ENCODE measurements at places on chromosomes 2 and 18. TPM values are rescaled to one million over a fixed set of nuclear protein-coding genes. Genes with fewer than 3 reads are reported as not detected.

DNA sequence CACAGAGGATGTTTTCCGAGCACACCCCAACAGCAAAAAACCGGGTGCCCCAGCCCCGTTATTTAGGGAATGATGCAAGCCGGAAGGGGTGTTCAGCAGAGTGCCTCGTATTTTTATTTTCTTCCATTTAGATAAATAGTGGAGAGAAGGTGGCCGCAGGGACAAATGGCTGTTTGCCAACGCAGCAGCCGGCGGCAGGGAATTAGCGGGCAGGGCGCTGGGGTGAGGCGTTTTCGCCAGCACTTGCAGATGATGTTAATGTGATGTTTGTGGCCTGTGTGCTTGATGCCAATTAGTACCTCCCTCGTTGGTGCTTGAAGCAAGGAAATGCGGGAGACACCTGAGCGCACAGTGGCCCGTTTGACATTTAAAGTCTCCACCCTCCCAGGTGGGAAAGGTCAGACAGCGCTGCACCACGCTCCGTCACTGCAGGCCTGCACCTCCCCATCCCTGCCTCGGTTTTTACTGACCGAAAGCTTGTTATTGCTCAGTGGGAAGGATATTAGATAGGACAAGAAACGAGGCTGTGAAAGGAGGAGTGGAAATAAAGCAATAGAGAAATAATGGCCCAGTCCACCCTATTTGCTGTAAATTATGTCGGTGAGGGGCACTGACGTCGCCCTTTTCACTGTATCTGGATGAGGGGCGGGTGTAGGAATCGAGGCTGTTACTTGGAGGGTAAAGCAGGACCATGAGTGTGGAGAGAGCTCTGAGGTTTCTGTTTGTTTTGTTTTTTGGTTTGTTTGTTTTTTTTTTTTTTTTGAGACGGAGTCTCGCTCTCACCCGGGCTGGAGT is 39.1 kb downstream of the NFATC1 start:
- no peak for DNase-seq

- DNase-seq = no peak
Observed at GRCh38 chr2:239990966-239991365, 34.2 kb downstream of the NDUFA10 start.

Gene ACTG2
- 478 TPM for polyA plus RNA-seq

DNA sequence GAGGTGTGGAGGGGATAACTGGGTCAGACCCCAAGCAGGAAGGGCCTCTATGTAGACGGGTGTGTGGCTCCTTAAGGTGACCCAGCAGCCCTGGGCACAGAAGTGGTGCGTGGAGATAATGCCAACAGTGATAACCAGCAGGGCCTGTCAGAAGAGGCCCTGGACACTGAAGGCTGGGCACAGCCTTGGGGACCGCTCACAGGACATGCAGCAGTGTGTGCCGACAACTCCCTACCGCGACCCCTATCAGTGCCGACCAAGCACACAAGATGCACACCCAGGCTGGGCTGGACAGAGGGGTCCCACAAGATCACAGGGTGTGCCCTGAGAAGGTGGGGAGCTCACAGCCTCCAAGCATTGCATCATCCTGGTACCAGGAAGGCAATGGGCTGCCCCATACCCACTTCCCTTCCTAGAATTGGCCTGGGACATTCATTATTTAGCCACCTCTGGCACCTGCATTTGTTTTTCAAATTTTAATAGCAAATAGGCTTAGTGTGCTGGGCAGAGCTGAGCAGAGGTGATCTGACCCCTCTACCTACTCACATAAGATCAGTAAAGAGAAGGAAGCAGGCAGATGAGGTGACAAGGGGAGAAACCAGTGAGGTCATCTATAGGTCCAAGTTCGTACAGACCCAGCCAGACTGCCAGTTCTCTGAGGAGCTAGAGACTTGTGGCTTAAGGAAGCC is 55.2 kb downstream of the BCL11A start:
- no peak for DNase-seq

GRCh38 chr2:233131936-233132720 is 72.0 kb downstream of the INPP5D start:
- no peak for DNase-seq

Gene CFC1
- polyA plus RNA-seq = 0.07 TPM

Gene SULT1C2
- polyA plus RNA-seq = 0.06 TPM

DNA sequence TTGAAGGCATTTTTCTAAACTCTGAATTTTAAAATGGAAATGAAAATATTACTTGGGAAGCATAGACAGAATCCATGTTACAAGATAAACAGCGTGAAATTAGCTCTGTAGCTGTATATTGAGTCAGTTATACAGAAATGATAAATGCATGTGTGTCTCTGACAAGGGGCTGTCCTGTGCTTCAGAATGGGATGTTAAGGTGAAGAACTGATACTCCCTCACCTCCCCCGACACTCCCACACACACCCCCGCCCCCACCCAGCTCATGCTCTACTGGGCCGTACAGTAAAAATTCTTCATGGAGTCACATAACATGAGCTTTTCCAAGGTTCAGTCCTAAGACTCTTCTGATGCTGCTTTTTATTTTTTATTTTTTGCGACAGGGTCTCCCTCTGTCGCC is 869 bp upstream of the THUMPD2 start:
- DNase-seq = no peak

GRCh38 chr2:123695426-123695825 is 329.7 kb upstream of the CNTNAP5 start:
- DNase-seq = no peak

Gene CCDC74B
- 9.1 TPM for polyA plus RNA-seq

DNA sequence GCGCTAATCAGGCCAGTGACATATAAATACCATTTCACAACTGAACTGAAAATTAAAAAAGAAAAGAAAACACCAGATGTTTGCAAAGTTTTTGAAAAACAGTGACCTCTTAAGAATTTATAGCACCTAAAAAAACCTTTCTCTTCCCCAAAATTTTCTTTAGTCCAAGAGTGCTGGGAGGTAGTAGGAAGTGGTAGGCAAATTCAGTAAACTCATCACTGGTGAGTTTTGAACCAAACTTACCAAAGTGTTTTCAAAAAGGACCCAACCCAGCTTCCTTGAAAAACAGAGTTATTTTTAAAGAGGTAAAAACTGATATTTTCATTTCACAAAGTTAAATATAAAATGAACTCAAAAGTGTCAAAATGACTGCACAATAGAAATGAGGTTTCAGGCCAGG is 90.4 kb downstream of the TMEM247 start:
- no peak for DNase-seq

DNA sequence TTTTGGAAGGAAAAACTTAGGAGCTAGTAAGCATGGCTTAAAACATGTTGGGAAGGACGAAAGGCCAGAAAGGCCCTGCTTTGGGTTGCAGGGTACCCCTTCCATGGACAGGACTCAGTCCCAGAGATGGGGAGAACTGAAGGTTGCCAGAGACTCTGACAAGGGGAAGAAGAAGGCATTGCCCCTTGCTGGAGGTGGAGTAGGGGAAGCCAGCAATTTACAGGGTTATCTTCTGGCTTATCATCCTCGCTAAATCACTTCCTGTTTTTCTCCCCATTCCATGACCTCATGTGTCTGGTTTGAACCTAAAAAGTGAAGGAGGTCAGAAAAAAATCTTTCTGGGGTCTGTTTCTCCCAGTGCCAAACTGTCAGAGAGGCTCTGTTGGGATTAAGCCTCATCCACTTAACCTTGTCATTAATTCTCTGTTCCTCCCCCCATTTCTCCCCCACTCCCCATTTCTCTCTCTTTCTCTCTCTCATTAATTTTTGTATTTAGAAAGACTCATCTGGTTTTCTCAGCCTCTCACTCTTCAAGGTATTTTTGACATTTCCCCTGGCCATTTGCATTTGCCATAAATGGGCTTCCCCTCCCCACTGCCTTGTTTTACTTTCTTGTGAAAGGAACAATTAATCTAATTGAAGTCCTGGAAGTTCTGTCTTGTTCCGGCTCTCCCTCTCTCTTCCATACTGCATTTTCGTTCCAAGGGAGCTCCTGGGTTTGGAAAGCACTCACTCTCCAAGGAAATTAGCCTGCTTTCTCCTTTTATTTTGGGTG is 17.4 kb downstream of the NRP2 start:
- no peak for DNase-seq

DNA sequence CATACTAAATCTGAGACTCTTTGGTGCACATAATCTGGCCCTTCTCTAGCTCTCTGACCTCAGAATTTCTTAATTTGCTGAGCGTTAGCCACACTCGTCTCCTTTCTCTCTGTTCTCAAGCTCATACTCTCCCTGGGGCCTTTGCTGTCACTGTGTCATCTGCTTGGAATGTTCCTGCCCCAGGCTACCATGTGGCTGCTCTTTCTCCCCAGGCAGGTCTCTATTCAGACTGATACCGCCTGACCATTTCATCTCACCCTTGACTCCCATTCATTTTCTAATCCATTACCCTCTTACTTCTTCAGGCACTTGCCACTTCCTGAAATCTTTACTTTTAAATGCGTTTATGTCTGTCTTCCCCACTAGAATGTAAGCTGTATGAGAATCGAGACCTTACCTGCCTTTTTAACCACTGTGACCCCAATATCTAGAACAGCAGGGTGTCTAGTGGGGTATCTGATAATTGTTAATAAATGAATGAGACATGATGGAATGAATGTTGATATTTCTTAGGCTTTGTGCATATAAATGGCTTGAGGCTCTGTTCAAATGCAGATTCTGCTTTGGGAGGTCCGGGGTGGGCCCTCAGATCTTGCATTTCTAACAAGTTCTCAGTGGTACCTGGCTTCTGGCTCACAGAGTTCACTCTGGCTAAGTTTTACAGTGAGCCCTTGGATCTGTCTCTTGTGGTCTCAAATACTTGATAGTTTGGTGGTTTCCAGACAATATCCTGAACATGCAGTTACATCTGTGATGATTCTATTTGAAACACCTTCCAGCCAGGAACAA is 89.9 kb upstream of the EPC2 start:
- no peak for DNase-seq

Gene TACR1
- 4.4 TPM for polyA plus RNA-seq

- no peak for DNase-seq
Observed at GRCh38 chr2:178830451-178830850, 23.2 kb upstream of the TTN start.
